ENCODE measurements at places on chromosomes 1 and 21.

GRCh38 chr1:115793162-115793561, 24.6 kb upstream of the CASQ2 start:
- no peak for DNase-seq

GRCh38 chr21:25857308-25858074, 122.7 kb downstream of the GABPA start:
- DNase-seq, result no peak

- DNase-seq, result peak; percentile 84
These were observed 26.7 kb downstream of the NDC1 start for GRCh38 chr1:53811414-53811851.

DNA sequence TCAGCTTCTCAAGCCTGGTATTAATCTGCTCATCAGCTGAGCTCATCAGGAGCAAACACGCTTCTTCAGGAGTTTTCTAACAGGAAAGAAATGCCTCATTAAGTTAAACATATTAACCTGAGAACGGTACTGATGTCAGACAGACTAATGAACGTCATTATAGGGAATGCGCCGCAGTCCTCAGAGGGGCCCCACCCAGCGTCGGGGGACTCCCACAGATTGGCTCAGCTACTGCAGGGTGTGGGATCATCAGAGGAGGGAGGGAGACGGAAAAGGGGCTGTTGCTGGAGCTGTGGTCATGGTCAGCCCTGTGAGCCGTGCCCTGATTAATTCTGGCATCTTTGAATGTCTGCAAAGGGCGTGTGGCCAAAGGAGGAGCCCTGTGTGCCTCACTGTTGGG, 348.5 kb downstream of the PTPRU start:
- DNase-seq, result no peak

GRCh38 chr21:23801292-23801691, 1806.0 kb downstream of the MRPL39 start:
- no peak for DNase-seq

Data from H1 (cell line).